Ecto neural progenitor cell (in vitro differentiated cells): ENCODE measurements at places on chromosomes 2 and 18.

DNA sequence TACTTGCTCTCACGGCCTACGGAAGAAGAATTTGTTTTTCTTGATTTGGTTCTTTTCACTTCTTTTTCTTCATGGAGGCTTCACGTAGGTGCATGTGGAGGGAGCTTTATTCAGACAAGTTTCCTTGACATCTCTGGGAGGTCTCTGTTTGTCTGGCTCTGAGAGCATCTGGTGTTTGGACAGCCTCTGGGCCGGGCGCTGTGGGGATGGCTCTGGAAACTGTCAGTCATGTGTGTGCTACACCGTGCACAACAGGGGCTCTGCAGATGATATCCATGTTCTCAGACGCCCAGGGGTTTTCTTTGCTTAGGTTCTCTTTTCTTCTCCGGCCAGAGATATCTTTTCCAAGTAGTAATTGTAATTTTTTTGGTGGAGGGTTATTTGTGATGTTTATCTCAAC is 130.7 kb downstream of the SH3RF3 start:
- no peak for DNase-seq

DNA sequence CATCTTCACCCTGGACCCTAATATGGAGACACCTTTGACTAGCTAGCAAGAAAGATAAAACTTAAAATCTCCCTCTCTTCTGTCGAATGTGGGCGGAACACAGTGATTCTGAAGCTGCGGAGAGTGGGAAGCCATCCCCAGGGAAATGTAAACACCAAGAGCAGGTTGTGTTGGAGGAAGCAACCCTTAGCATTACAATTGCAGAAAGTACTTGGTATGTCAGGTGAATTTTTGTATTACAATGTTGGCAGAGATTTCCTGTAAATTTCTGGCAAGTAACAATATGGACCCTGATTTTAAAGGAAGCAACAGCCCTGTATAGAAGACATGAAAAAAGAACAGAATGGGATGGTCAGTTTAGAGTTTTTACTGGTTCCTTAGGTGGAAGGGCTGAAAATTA is 35.8 kb downstream of the TSN start:
- no peak for DNase-seq

GRCh38 chr18:78701771-78702396 is 277.7 kb upstream of the SALL3 start:
- DNase-seq, result no peak

- DNase-seq, result peak; percentile 99
Observed at GRCh38 chr18:24397694-24398368, at the start of gene OSBPL1A. TSS of gene OSBPL1A (minus strand) at chr18:24397824. CDS start at chr18:24377533, 20,291 bp downstream.

GRCh38 chr2:233440314-233440713 is 86.0 kb downstream of the DGKD start:
- DNase-seq, result no peak

DNA sequence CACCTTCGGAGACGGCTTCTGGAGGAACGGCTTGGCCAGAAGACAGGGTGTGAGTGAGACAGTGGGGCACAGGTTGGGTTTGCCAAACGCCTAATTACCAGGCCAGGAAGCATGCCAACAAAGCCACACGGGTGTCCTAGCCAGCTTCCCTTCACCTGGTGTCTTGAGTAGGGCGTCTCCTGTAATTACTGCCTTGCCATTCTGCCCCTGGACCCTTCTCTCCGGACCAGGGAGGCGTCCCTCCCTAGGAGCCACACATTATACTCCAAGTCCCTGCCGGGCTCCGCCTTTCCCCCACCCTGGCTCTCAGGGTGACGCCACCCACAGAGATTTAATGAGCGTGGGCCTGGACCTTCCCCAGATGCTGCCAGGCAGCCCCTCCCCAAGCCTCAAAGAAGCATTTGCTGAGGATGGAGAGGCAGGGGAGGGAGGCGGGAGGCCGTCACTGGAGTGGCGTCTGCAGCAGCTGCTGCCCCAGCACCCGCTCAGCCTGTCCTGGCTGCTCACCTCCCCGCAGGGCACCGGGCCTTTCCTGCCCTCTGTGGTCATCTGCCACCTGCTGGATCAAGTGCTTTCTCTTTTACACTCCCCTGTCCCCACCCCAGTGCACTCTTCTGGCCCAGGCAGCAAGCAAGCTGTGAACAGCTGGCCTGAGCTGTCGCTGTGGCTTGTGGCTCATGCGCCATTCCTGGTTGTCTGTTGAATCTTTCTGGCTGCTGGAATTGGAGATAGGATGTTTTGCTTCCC is 20.7 kb downstream of the FOSL2 start:
- DNase-seq, result peak; percentile 64

DNA sequence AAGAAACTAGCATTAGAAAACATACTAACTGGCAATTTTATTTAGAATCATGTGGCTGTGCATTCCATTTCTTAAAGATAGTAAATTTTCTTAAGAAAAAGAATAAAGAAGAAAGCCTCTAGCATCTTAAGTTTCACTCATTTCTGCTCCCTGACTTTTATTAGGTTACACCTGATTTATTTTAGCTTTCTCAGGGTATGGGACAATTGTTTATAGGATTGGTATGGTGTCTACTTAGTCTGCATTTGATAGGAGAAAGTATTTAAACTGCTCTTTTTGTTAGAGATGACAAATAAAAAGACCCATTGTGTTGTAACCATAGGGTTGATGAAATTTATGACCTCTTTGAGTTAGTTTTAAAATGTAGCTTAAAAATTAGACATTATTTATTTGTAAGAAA is 115.2 kb downstream of the PTPRM start:
- no peak for DNase-seq

DNA sequence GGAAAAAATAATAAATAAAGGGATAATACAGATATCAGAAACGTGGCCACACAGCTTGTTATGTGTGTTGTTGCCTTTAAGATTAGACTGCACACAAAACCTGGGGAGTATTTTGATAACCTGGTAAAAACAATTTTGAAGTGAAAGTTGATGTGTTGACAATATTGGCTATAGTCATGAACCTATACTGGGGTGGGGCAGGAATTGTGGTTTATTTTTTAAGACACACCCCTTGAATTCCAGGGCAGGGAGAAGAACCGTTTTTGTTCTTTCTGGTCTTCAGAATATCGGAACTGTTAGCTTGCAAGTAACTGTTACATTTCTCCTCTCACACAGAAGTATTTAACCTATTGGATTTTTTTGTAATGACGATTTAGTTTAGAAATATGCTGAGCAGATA is 80.4 kb downstream of the LIMS1 start:
- DNase-seq, result no peak

- DNase-seq, result no peak
Observed at GRCh38 chr2:57888463-57888862, 158.1 kb upstream of the VRK2 start.

DNA sequence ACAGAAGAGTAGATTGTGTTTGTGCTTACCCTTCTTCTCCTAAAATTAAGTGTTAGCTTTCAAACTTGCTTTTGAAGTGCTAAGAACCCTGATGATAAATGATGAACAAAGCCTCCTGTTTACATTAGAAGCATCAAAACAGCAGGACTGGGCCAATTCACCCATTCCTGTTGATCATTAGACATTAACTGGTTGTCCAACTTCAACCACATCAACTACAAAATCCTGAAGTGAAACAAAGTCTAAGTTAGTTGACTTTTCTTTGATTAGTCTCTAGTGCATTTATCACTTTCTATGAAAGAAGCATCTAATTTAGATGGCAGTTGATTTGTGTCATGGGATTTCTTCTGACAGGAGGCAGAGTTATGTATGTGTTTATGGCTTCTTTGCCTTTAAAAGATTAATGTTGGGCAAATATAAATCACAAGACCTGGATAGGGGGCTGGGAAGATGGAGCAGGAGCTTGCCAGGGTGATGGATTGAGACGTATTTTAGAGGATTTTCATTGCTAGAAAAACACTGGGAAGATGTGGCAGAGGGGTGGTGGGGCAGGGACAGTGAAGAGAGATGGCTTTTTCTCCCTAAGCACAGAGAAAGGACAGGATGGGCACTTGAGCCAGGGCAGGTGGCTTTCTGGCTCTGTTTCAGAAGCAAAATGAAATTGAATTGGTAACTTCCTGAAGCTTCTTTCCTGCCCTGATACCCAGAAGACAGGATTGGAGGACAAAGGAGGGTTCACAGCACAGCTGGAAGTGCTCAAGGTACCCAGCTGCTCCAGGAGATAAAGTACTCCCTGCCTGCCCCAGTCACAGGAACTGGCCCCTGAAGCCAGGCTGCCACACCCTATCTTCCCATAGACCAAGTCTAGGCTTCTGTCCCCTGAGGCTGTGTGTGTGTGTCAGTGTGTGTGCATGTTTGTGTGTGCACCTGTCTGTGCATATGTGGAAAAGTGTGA is 20.5 kb downstream of the GYPC start:
- DNase-seq, result no peak

DNA sequence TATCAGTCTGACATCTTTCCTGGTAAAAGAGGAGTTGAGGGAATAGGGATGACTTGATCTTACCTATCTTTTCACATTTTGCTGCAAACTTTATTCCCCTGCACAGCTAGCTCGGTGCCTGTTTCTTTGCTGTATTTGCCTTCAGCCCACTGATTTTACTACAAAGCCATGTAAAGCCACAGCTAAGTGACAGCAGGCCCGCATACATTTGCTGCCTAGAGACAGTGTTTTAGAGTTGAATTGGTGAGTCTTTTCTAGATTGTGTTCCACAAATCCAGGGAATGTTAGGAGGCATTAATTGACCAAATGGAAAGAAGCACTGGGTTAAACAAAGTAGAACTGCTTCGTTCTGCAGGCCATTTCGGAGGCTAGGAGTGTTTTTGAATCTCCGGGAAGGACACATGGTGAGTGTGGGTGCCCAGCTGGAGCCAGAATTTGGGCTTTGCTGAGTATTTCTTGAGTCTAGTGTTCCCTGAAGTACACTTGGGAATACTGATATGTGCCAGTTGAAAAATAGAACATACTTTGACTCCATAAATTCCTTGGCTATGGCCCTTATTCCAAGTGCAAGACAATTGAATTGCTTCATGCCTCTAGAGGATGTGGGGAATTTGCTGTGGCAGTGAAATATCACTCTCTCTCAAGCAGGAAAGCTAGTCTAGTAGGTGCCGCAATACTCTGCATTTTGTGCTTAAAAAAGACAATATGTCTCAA is 329.8 kb downstream of the PTPRM start:
- DNase-seq, result no peak

- DNase-seq, result no peak
Observed at GRCh38 chr2:204108781-204109295, 172.3 kb downstream of the ICOS start.

- no peak for DNase-seq
Observed at GRCh38 chr2:118356051-118356450, 267.8 kb downstream of the INSIG2 start.

DNA sequence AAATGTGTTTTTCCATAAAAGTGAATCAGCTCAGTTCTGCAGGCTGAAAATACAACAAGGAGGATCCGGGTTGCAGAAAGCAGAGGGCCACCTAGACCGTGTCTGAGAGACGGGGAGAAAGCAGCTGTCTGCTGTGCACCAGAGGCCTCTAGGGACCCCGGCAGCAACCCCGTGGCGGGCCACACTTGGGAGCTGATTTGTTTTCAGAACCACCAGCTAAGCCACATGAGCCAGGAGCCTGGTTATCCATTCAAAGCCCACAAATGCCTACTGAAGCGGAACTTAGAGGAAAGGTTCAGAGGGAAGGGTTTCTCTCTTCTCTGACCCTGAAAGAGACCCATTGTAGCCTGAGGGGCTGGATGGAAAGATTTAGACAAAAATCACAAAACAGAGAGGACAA is 28.4 kb upstream of the ID2 start:
- no peak for DNase-seq

DNA sequence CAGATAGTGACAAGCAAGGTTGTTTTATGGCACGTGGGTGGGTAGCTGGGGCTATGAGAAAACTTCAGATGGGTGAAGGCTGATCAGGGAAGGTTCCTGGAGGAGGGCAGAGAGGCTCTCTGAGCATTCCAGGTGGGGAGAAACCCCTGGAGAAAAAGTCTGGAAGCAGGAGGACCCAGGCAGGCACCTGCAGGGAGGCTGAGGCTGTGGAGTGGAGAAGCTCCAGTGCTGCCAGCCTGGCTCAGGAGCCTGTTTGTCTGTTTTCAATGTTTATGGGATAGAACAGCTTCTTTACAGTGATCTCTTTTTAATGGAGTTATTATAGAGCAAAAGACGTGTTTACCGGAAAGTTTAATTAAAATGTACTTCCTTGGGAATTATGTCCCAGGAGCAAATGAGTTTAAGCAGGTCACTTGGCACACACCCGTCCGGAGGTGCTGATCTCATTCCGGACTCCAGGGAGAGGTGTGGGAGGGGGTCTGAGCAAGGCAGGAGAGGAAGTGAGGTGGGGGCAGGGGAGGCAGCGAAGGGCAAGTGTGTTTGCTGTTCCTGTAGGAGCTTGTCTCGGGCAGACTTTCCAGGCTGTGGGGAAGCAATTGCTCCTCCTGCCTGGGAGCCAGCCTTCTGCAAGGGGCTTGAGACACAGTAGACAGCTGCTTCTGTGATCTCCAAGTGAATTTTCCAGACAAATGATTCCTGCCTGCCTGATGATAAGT is 239.5 kb downstream of the MYCN start:
- DNase-seq, result no peak

- DNase-seq, result no peak
Observed at GRCh38 chr18:27785815-27786471, 391.0 kb downstream of the CDH2 start.

DNA sequence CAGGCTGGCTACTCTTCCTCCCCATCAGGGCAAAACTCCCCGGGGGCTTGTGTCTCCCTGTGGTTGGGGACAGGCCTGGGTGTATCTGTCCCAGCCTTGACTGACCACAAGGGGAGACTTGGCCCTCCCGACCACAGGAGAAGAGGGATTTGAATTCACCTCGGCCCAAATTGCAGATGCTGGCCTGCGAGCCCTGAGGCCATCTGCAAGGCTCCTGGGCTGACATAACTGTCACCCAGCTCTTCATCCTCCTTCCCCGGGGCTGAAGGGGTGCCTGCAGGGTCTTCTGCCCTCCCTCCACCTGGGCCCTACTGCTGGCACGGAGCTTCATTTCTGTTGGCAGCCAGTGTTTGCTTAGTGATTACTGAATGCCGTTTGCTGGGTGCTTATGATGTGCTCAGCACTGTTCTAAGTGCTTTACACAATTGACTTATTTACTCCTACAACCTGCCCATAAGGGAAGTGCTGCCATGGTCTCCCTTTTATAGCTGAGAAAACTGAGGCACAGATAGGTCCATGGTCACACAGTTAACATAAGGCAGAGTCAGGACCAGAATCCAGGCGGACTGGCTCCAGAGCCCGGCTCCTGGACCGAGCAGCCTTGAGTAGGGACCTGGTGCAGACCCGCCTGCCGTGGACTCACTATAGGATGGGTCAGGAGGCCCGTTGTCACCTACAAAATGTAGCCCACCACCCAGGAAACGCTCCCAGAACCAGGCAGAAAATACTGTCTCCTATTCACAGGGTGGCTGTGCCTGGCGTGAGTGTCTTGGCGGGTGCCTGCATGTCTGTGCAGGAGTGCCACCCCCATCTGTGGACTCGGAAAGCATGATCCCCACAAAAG is 18.9 kb downstream of the STEAP3 start:
- DNase-seq, result no peak

- DNase-seq, result no peak
Observed at GRCh38 chr2:41621095-41621494, 426.7 kb upstream of the PKDCC start.
